ENCODE measurements at places on chromosomes 12 and 14.

DNA sequence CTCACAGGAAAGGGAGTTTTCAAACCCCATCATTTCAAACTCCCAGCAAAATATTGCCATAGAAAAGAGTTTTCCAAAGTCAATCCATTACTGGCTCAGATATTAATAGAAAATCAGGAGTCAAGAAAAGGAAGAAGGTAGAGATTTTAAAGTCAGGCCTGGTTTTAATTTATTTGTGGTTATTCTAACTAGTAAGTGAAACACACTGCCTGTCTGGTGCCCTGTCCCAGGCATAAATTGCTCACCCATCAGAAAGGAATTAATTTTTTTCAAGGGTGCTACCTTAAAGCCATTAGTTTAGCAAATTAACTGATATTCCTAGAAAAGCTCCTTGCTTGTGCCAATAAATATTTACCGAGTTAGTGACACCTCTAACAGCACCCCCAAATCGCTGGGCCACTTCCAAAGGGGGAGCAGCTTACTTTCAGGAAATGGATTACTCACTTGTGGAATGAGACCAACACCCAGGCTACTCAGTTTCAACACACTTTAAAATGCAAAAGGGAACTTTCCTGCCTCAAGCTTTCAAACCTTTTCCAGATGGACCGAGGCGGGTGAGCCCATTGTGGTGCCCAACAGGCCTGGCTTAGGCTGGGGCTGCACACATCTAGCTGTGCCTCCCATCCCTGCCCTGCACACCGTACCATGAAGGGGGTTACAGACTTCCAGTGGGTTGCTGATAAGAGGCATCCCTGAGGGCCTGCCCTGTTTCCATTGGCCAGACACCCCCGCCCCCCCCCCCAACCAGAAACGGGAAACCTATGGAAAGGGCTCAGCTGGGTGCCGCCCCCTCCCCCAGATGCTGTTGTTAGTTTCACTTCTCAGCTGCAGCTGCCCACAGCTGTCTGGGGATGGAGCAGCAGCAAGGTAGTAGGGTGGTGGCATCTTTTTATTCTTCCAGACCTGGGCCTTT lies 117.2 kb downstream of the SAMD4A start:
- DNase-seq: no peak

GRCh38 chr14:95157048-95157326 lies 342 bp downstream of the DICER1 start:
- no peak for DNase-seq

DNA sequence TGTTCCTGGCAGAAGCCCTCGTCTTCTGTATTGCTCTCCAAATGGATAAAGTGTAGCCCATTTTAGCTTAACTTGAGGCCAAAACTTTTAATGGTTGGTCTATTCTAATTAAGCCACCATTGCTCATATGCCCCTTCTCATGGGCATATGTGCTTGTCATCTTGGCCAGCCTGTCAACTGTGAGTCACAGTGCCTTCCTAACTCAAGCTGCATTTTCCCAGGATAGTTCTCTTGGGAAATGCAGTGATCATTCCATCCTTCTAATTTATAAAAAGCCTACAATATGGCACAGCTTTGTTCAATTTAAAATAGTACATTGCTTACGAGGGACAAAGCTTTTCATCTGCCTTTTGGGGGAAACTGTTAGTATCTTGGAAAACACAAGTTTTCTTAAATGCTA lies 6.6 kb downstream of the PTHLH start:
- DNase-seq: no peak

DNA sequence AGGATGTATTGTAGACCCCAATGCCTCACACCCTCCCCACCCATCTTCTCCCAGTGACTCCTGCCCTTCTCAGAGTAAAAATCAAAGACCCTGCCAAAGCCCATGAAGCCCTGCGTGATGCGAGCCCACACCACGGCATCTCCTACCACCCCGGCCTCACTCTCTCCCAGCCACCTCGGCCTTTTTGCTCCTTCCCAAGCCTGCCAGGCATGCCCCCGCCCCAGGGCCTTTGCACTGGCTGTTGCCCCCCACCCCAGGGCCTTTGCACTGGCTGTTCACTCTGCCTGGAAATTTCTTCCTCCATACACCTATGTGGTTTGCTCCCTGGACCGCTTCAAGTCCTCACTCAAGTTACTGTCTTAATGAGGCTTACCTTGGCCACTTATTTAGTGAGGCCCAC lies 5.0 kb upstream of the CHGA start:
- no peak for DNase-seq
